ENCODE measurements at places on chromosomes 2 and 18.

- no peak for DNase-seq
These were observed 63.1 kb downstream of the TNS1 start for GRCh38 chr2:217939629-217940245.

GRCh38 chr2:74984947-74985637, 26.6 kb downstream of the POLE4 start:
- no peak for DNase-seq

GRCh38 chr2:33272001-33272400, 204.4 kb upstream of the RASGRP3 start:
- DNase-seq, result peak; percentile 8

DNA sequence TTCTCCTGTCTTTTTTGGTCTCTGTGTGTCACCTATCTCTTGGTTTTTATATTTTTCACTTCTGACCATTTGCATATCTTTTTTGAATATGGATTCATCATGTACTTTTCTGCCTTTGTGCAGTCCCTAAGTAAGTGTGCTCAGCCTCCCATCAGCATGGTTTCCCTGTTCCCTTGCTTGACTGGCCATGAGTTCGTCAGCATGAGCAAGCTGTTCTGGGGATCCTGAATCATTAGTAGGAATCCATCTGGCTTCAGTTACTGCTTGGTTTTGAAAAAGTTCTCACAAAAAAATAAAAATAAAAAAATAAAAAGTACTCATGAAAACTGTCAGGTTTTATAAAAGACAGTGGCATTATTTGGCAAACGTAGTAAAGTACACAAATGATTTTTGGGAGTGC, 144.1 kb downstream of the NCOA1 start:
- DNase-seq, result no peak

DNA sequence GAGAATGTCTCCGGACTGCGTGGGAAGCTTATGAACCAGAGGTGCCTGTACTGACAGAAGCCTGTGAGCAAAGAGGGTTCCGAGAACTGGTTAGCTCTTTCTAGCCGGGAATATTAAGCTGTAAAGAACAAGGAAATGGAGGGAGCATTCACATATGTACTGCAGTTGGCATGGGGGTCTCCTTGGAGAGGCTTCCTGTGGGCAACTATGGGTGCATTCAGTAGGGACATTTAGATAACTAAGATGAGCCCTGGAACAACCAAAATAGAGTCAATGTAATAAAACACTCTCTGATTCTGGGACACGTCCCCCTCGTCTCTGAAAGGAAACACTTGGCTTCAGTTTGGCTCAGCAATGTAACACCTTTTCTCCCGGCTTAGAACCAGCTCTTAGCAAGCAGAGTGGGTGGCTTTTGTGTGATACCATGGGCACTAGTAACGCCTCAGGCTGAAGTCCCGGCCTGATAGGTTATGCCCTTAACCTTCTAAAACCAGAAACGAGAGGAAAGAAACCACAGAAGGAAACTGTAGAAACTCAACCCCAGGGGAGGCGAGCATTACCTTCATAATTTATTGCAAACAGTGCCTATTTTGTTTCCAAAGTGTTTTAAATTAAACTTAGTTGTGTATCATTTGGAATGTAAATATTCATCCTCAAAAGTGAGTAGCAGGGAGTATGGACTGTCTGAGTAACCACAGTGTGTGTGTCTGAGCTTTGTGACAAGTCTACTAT, 48.8 kb upstream of the LPIN2 start:
- peak; percentile 41 for DNase-seq

DNA sequence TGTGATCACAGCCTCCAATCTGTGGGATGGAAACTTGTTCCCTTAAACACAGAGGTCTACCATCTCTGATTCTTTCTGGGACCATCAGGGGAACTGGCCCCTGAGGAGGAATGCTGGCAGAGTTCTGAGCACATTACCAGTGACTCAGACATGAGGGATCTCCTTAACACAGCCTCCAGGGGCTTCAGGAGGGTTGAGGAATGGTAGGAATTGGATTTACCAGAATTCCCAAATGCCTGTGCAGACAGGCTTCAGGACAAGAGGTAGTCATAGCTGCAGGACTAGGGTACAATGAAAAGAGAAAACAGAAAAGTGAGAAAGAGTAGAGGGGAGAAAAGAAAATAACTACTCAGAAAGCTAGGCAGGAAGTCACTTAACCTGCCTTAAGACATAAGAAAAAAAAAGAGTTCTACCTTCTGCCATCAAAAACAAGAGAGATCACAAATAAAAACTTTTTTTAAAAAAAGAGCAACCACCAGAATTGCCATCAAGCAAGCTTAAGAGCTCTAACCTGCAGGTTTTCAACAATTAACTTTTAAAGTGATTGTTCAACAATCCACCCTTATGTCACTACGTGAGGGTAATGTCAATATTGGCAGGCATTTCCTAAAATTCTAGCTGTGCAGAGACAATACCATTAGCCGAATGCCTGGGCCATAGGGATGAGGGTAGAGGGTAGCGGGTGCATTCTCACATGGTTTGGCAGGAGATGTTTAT, 524.4 kb downstream of the BCL11A start:
- no peak for DNase-seq

GRCh38 chr2:237643582-237644380, 16.4 kb downstream of the LRRFIP1 start:
- DNase-seq, result no peak
